ENCODE measurements at places on chromosomes 1 and 21.

DNA sequence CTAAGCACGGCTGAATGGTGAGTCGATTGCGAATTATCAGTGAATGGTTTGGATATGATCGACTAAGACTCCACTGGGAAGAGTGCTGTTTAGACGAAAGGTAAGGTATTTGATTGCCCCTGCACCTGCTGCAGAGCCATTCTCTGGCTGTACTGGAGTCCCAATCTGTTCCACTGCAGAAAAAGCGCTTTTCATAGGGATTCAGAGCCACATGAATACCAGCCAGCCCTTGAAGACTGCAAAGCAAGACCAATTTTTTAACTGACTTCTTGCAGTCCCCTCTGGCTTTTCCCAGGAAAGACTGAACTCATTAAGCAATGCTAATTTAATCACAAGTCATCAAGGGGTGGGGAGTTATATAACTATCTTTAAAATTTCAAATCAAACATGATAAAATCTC lies 1.3 kb downstream of the GREM2 start:
- DNase-seq = no peak

- no peak for DNase-seq
These were observed 171.1 kb downstream of the TOMM20 start for GRCh38 chr1:234957330-234958065.

GRCh38 chr1:109242387-109242786 lies 7.0 kb upstream of the CELSR2 start:
- DNase-seq = no peak

DNA sequence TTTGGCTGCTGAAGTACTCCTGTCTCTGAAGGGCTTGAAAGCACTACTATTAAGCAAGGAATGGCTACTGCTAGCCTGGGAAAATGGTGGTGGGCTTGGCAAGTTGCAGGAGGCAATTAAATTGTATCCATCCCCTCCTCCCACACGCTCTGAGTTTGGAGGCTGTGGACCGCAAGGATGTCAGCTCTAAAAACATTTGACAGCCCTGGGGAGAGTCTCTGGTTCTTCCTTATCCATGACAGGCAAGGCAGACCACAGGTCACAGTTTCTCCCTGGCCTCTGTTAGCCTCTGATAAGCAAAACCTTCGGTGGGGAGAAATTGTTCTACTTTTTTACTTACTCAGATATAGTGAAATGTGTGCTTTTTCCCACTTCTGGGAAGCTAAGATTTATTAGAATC lies 46.6 kb downstream of the S1PR1 start:
- DNase-seq = no peak

GRCh38 chr1:30325085-30325935 lies 398.1 kb downstream of the MATN1 start:
- no peak for DNase-seq

DNA sequence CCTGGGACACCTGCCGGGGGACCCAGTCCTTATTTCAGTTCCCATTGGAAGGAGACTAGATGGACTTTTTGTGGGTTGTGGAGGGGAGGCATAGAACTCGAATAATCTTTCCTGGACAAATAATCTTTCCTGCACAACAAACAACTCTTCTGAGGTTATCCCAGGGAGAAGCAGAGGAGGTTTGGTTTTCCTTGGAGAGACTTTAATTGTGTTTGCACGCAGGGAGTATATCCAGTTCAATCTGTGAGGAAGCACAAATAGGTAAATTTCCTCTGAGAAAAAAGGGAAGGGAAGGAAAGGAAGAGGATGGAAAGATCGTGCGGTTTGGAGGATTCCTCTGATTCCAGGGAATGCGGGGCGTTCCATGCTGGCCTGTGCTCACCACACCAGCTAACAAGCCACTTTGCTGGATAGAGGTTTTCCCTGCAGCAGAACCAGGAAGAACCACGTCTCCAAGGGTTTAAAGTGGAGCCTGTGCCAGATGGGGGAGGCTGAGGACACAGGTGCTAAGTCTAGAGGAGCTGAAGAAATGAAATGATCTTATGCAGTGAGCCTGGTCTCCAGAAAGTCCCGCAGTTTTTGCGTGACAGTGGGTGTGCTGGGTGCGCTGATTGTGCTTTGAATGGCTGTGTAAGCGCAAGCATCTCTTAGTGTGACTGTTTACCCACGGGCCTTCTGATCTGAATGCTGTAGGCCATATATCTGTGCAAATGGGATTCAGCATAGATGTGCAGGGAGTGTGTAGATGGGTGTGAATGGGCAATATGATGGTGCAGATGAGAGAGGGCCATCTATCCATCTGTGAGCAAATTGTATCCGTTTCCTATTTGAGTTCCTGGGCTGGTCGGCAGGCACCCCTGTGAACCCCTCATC lies 7.6 kb downstream of the PAX7 start:
- no peak for DNase-seq

DNA sequence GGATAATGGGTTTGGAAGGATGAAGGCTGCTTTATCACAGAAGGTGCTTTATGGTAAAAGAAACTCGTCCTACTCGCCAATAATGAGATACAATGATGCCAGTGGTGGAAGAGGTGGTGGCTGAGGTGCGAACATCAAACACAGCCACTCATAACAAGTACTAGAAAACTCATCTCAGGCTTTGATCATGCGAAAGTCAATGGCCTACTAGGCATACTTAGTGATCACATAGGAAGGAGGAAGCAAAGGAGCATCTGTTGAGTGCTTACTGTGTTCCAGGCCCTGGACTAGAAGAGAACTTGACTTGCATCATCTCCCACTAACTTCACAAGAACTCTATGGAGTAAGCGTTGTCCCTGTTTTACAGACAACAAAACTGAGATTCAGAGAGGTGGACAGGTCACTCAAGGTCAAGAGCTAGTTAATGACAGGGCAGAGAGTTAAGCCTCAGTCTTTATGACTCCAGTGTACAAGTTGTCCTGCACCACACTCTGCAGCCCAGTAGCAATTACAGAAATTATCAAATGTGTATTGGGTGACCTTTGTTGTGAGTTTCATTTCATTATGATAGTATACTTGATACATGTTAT lies 33.6 kb downstream of the RUNX1 start:
- no peak for DNase-seq

- no peak for DNase-seq
These were observed 47.6 kb downstream of the TAS1R2 start for GRCh38 chr1:18811733-18812452.

DNA sequence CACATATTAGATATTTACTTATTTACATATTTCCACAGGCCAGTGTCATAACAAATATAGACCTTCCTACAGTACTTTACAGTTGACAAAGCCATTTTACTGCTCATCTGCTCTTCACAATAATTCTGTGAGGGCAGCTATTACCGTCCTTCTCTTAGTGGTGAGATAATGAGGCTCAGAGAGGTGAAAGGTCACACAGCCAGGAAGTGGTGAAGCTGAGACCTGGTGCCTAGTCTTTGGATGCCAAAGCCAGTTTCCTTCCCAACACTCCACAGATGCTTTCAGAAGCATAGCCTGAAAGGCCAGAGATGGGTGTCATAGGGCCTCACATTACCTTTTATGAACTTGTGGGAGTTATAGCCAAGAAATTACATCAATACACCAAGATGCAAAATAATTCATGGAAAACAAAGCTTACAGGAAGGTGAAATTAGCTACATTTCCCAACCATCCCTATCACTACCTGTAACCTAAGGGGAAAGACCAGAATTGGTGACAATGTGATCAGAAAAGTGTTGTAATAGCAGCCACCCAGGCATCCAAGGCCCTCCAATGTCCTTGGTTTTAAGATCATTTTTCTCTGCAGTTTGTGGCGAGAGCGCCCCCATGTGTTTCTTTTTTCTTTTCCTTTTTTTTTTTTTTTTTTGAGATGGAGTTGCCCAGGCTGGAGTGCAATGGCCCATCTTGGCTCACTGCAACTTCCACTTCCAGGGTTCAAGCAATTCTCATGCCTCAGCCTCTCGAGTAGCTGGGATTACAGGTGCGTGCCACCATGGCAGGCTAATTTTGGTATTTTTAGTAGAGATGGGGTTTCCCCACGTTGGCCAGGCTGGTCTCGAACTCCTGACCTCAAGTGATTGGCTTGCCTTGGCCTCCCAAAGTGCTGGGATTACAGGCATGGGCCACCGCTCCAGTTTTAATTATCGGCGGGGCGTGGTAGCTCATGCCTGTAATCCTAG lies 26.5 kb upstream of the RPL11 start:
- no peak for DNase-seq

- DNase-seq = no peak
These were observed 14.2 kb downstream of the ATPAF1 start for GRCh38 chr1:46654012-46654411.

DNA sequence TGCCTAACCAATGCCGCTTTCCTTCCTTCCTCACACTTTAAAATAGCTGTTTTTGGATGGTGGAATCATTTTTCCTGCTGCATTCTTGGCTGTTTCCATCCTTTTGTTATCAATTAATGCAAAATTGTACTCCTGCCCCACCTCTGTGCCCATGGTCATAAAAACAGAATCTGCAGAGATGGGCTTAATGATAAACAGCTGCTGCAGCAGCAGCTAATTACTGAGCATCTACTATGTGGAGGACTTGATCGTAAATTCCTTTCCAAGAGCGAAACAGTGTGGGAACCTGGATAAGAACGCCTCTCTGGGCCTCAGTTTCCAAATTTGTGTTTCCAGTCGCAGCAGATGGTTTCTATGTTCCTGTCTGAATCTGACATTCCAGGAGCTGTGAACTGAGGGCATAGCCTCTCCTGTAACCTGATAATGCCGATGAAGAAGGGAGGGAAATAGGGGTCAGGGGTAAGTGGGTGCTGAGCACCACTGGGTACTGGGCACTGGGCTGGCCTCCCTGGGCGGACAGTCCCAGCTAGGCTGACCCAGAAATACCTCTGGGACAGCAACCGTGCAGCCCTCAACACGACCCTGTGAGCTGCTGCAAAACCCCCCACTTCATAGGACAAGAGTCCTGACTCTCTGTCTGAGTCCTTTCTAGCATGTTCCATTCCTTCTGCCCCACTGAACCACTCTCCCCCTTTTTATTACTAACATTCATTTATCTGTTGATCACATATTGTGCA lies 121.7 kb downstream of the DMRTB1 start:
- DNase-seq = no peak

DNA sequence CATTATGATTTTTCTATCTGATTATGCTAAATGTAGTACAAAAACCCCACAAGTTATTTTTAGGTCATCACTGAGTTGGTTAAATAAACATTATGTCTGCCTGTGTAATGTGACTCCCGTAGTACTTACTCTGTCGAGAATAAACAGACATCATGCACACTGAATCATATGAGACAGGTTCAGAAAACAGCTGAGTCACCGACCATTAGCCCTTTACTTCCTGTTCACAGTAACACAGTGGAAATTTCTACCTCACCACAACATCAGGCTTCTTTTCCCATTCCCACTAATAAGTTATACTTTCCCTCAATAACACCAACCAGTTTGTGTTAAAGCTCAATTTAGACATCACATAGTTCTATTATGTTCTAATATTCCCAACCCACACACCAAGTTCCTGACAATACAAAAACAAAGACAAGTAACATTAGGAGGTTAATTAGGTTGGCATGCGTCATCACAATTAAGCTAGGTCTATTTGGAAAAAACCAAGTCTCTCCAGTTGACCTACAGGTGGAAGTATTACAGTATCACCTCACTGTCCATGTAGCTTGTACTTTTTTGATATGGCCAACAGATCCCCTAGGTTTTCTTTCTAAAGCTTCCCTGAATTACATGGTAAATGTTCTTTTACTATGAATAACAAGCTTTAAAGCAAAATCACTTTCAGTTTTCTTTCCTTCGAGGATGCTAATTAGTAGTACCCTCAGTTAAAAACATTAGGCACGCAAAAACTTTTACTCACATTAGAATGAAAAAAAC lies 154.2 kb downstream of the EIF4G3 start:
- DNase-seq = peak; percentile 95

DNA sequence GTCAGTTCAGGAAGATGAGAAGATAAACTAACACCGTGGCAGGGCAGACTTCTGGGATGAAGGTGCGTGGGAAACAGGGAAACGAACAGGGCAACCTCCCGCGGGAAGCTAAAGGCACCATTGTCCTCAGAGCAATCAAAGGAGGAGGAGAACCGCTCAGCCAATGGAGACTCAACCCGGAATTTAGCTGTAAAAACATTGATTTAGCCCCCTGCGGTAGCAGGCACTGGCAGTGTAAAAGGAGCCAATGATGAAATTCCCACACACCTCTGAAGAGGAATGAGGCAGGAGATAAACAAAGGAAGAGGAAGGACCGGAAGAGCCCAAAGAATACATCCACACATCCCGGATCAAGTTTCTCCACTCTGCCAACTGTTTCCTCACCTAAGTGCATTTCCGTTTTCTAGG lies 19.5 kb downstream of the HLCS start:
- no peak for DNase-seq

GRCh38 chr1:36561361-36561724 lies 78.6 kb upstream of the CSF3R start:
- DNase-seq = no peak

DNA sequence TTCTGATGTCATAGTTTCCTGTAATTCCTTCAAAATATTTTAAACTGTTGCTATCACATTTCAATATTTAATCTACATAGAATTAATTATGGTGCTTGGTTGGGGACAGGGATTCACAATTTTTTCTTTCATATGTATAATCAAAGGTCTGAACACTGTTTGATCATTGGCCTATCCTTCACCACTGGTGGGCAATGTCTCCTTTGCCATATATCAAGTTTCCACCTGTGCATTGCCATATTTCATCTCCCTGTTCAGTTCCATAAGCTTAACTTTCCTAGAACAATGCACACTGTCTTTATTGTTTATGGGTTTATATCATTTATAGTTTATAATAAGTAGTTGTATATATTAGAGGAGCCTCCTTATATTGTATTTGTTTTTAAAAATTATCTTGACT lies 374.9 kb upstream of the PTBP2 start:
- no peak for DNase-seq

- DNase-seq = no peak
These were observed 300.0 kb downstream of the BARHL2 start for GRCh38 chr1:90417126-90417525.

GRCh38 chr1:65429806-65430205 lies 9.3 kb downstream of the LEPR start:
- DNase-seq = no peak

DNA sequence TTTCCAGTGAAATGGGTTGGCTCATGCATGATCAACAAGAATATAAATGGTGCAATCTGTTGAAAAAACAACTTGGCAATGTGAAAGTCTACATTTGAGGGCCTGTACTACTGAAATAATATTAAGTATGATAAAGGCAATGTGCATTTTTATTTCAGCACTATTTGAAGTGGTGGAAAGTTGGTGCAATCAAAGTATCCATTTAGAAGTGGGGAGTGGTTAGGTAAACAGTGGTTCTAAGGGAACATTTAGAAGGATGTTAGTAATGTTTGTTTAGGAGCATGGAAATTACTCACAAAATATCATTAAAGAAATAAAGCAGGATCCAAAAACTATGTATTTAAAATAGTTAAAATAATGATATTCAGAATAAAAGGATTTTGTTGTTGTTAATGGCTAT lies 60.2 kb downstream of the CHRM3 start:
- no peak for DNase-seq

DNA sequence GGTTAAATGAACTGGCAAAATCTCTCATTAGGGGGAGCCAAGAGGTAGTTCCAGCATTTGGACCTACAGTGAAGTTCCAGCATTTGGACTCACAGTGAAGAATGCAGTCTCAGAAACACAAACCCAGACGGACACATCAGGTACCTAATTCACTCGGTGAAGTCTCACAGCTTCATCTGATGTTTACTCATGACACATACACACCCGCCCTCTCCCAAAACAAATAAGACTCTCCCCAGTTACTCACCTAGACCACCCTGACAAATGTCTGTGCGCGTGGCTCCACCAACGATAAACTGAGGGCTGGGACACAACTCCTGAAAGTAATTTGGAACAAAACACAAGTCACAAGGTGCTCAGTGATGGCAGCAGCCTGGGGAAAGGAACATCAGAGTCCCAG lies 11.4 kb downstream of the CAPN8 start:
- no peak for DNase-seq

Measured in AG09309 (cell line).